ENCODE measurements at places on chromosomes 2 and 18. TPM values are rescaled to one million over a fixed set of nuclear protein-coding genes. Genes with fewer than 3 reads are reported as not detected.

- no peak for DNase-seq
Measured at GRCh38 chr2:189609423-189609816, 28.8 kb upstream of the SLC40A1 start.

- DNase-seq: no peak
Measured at GRCh38 chr2:19545507-19545906, 187.1 kb upstream of the OSR1 start.

DNA sequence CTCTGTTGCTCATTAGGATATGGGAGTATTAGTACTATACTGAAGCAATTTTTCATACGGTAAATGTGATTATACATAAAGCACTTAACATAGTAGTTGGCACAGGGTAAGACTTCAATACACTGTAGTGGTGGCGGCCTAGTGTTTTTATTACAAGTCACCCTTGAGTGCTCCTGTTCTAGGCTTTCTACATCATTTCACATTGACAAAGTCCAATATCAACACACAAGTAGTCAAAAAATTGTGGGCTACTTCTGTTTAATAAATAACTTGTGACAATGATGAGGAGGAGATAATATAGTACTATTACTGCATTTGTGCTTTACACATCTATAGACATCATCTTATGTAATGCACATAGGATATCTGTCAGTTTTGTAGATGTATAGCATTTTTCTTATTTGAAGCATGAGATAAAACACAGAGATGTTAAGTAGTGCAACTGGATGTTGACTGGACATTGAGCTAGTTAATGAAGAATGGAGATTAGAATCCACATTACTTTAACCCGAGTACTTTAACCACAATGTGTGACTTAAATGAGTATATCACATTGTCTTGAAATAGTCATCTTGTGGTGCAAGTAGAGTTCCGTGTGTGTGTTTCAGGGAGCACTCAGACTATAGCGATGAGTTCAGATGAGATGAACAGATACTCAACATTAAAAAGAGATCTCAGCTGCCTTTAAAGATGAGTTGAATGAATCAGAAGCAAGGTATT, 134.8 kb downstream of the ZNF385B start:
- DNase-seq: no peak

- no peak for DNase-seq
Measured at GRCh38 chr2:150735894-150736498, 248.5 kb upstream of the RND3 start.

DNA sequence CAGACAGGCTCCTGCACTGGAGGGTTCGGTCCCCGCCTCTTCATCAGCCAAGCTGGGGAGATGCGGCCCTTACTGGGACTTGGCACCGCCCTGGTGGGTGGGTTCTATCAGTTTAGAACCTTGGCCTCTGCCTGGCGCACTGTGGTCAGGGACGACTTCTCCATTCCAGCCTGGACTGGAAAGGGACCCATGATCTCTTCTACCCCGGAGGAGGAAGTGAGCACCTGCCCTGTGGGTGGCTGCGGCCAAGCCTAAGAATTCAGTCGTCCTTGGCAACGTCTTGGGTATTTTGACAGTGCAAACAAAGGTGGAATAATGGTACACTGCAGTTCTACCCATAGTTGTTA, 106.9 kb upstream of the CD302 start:
- DNase-seq: peak; percentile 46

DNA sequence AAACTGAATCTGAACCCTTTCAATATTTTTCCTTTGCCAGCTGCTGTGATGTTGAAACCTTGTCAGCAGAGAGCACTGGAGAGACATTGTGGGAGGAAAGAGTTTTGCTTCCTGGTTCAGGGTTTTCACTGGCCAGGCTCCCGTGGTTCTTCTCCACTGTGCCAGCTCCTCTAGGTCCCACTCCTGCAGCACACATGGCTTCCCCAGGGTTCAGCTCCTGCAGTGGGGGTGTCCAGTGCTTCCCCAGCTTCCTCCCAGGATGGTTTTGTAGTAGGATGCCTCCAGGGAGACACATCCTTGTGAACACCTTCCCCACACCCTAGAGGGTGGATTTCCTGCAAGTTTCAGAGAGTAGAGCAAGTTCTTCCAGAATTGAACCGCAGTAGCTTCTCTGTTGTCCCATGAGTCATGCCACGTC, 24.0 kb upstream of the SULT1C3 start:
- DNase-seq: peak; percentile 57

GRCh38 chr2:159968279-159968900, 94.0 kb downstream of the PLA2R1 start:
- DNase-seq: peak; percentile 55

- DNase-seq: no peak
Measured at GRCh38 chr2:67974559-67975430, 88.0 kb downstream of the C1D start.

GRCh38 chr2:224670203-224670602, 46.0 kb downstream of the CCDC195 start:
- DNase-seq: no peak

- no peak for DNase-seq
Measured at GRCh38 chr2:216634370-216635148, 1.3 kb downstream of the IGFBP2 start.

- DNase-seq: no peak
Measured at GRCh38 chr2:26740346-26740745, 23.7 kb upstream of the SLC35F6 start.

DNA sequence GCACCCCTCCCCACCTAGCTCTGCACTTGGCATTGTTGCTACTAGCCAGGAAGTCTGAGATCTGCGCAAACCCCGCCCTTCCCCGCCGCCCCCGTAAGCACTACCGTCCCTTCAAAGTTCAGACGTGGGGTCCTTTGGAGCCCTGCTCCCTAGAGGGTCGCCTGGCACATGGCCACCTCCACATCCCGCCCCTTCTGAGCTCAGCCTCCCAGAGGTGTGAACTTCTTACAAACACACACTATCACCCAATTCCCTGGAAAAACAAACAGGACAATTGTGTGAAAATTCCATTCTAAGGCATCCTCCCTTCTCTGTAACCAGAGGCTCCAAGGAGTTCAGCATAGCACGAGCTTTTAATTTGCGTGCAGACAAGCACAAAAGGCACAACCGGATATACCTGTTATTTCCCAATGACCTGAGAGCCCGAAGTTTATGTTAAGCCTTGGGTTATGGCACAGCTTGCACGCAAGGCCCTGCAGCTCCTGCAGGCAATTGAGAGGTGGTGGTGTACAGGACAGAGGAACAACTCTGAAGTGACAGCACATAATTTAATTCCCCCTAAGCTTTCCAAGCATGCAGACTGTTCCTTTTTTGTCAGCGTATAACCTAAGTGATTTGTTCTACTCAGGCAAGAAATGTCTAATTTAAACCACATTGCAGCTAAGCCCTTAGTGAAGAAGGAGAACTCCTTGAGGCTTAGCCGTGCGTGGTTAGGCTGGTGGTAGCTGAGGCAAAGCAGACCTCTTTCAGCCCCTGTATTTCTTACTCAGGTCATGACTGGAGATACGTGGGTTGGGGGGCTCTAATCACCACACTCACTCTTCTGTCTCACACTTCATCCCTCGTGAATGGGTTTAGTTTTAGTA, 20.3 kb upstream of the CYP1B1 start:
- DNase-seq: peak; percentile 87

DNA sequence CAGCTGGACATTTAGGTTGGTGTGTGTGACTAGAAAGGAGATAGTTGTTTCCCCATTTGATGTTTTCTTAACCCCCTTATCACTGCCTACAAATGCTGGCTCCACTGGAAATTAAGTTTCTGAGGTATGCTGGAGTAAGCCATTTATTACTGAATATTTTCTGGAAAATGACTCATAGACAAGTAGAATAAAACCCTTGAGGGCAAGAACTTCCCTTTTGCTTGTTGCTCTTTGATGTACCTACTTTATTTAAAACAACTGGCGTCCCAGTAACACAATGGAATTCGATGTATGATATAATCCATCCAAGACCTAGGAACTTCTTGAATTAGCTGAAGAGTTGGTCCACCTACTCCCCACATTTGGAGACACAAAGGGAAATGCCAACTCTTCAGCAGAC, 33.3 kb upstream of the SESTD1 start:
- DNase-seq: no peak

- no peak for DNase-seq
Measured at GRCh38 chr2:86232910-86233309, 33.7 kb downstream of the MRPL35 start.

- DNase-seq: no peak
Measured at GRCh38 chr2:133148187-133148586, 420.1 kb downstream of the NCKAP5 start.

GRCh38 chr2:221515864-221516263, 56.2 kb downstream of the EPHA4 start:
- DNase-seq: no peak

DNA sequence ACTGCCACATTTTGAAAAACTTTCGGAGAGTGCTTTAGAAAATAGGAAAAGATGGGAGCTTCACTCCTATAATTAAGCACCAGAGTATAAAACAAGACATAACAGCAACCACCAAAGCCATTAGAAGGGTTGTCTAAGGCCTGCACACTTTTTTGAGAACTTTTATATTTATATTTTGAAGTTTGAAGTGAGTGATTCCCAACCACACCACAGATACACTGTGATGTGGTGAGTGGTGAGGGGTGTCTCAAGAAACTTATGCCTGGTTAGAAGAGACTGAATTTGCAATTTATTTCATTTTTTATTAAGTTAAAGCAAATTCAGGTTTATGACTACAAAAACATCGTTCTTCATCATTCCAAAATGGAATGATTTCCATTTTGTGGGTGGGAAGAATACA, 161.9 kb downstream of the DNAH6 start:
- no peak for DNase-seq

DNA sequence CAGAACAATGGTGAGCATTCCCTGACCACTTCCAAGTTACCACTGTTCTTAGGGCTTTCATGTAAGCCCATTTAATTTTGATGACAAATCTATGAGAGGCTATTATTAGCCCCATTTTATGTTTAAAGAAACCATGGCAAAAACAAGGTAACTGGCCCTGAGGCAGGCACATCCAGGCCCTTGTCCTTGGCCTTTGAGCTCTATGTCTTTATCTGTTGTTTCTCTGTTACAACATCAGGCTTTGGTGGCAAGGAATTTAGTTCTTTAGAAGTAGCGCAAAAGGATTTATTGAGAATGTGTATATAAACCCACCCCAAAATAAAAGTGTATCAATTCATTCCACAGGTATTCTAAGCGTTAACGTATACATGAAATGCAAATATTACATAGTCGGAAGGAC, 257.1 kb downstream of the HNMT start:
- no peak for DNase-seq

DNA sequence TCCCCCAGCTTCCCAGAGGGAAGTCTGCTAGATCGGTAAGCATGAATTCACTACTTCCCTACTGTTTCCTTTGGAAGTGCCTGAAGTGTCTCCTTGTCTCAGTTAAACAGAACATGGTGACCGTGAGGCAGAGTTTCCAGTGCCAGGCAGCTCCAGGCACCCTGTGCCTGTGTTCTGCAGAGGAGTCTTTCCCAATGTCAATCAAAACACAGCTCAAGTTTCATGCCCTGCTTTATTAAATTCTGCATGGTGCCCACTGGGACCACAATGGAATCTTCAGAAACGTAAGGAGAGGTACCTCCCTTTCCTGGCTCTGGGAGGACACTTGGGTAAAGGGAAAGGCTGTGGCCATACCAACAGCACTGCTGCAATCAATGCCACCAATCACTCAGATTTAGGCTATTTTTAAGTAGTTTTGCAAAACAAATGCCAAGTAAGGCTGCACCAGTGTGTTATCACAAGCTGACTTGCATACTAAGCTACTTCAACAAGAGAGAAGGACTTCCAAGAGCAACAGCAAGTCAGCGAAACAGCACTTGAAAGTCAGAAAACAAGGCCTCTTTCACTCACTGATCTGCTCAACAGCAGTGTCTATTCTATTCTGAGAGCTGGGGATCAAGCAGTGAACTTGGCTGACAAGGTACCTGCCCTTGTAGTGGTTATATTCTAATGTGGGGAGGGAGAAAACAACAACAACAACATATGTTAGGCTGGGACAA, 14.9 kb downstream of the LPIN2 start:
- DNase-seq: no peak

DNA sequence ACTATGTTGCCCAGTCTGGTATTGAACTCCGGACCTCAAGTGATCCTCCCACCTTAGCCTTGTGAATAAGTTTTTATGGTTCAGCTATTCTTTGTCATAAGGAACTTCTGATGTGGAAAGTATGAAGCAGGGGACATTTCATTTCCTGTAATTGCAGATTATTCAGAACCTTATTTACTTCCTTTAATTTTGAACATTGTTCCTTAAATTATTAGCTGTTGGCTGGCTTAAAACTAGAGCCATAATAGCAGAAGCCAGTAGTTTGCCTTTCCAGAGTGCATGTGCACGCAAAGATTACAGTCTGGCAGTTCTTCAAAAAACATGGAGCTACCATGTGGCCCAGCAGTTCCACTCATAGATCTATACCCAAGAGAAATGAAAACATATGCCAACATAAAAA, 53.1 kb downstream of the PMS1 start:
- DNase-seq: no peak

DNA sequence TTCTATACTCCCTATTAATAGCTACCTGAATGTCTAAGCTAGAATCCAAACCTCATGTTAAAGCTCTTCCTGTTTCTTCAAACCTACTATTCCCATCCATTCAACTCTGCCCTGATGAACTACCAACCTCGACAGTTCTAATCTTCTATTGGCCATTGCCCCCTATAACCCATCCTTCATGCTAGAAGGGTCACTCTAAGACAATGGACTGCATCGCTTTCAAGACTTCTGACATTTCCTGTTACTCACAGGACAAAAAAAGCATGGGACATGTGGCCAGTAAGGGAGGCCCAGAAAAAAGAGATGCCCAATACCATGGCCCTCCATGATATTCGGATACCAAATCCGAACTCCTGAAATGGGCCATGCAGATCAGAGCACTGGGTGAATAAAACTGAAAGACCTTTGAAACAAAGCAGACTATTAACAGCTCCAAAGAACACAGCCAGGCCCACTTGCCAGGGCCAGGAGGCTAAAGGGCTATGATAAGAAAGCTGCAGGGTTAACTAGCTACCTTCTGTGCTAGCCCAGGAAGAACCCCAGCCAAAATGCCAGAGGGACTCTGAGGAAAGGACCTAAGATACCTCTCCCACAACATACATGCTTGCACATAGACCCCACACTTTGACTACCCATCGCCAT, 4.5 kb downstream of the B4GALT6 start:
- no peak for DNase-seq

GRCh38 chr2:65914244-65914786, 481.9 kb upstream of the SPRED2 start:
- no peak for DNase-seq

The CFC1 gene
- 1.3 TPM for polyA plus RNA-seq

The IL36B gene
- polyA plus RNA-seq: 0.05 TPM

The EVX2 gene
- not detected for polyA plus RNA-seq

The NXPH2 gene
- polyA plus RNA-seq: not detected

The PLCD4 gene
- 0.07 TPM for polyA plus RNA-seq

The HTR2B gene
- polyA plus RNA-seq: 0.09 TPM

The NRP2 gene
- 38.5 TPM for polyA plus RNA-seq

The SH3RF3 gene
- 2.9 TPM for polyA plus RNA-seq

The HAAO gene
- polyA plus RNA-seq: 3.7 TPM

Data from lung (tissue), 17 donors.